ENCODE measurements at places on chromosomes 6 and 20. TPM values are rescaled to one million over a fixed set of nuclear protein-coding genes. Genes with fewer than 3 reads are reported as not detected.

DNA sequence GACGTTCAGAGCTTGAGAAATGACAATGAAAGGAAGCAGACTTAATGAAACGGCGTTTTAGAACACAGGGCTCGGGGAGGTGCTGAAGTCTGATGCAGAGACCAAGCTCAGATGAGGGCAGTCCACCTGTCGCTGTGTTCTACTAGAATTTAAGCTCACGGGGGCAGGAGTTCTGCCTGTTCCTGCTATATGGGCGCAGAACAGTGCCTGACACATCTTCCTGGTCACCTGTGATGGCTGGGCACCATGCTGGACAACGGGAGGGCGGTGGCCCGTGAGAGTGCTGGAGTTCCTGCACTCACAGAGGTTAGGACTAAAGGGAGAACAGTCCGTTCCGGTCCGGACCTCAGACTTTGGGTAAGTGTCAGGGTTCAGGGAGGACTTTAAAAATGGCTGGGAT is 130.6 kb downstream of the ERMARD start:
- no peak for DNase-seq

Gene MARCKS
- total RNA-seq = 69.2 TPM

- no peak for DNase-seq
These were observed 398.6 kb downstream of the KHDRBS2 start for GRCh38 chr6:61887423-61887822.

Gene SIRPB1
- 0.40 TPM for total RNA-seq

Gene RIPOR3
- total RNA-seq = 5.6 TPM

- no peak for DNase-seq
These were observed at the start of gene TMEM200A for GRCh38 chr6:130365166-130366106. Gene TMEM200A, plus strand, starts transcription at chr6:130366017. Its CDS starts 74,406 bp downstream, at chr6:130440423.

DNA sequence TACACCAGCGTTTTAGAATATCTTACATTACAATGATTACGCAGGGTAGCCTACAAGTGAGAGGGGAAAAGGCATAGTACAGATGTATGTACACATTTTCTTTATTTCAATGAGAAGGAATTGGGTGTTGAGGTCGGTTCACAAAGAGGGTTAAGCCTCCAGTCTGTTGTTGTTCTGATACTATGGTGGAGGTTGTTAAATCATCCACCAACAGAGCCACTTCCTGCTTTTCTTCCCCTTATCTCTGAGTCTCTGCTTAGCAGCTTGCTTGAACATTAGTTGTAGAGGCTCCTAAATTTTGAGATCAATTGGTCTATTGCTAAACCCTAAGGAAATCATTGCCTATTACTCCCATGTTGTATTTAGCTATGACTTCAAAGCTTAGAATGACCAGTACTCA is 7.3 kb downstream of the RGS17 start:
- no peak for DNase-seq

Gene C6orf58
- total RNA-seq = not detected

DNA sequence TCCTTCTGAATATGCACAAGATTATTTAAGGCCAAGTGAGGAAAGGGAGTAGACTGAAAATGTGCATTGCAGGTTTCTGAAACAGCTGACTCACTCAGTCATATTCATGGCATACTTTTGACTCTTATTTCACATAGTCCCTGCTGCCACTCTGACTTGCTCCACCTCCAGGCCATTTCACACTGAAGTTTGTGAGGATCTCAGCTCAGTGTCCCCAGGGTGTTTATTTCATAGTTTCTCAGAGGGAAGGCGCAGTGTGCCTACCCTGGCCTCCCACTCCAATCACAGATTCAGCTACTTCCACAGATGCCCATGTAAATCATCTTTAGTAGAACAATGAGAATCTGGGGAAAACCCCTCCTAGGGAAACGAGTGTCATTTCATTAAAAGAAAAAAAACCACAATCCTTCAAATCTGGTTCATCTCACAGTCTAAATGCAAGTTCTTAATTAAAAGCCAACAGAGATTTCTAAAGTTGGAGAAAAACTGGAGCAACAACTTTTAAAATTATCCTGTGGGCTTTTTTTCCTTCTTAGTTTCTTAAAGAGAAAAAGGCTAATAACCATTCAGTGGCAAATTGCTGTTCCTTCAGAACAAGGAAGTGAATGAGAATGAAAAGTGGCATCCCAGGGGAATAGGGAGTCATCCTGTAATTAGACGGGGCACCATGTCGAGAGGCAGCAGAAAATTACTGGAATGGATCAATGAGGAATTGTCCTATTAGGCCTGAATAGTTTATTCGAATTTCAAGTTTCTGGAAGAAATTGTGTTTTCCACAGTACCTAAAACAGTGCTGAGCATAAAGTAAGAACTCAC is 133.6 kb downstream of the TFAP2B start:
- DNase-seq = no peak

DNA sequence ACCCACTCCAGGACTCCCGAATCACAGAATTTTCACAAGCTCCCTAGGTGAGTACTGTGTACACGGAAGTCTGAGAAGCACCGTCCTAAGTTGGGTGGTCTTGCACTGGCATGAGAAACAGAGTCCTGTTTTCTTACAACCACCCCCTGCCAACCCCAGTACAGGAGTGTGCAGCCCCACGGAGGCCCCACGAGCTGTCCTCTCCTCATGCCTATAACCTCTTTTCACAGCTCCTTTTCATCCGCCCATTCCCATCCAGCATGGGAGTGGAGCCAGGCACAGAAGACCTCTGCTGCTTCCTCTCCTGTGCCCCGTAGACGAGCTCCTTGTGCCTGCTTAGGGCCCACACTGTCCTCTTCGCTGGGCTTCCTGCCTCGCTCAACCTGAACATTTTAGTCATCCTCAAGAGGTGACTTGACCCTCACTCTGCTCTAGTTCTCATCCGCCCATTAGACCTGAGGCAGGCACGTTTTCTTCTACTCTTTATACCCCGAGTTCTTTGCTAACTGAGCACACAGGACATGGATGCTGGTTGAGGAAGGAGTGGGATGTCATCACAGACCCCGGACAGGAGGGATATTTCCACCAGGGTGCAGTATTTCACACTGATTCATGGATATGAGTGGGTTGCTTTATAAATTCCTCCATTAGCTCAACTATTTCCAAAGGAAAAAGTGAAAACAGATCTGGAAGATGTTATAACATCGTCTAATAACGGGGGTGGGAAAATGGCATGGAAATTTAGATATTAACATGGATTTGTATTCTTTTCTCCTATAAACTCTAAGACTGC is 160.5 kb downstream of the TTLL2 start:
- DNase-seq = no peak

GRCh38 chr6:65229825-65230224 is 477.2 kb downstream of the EYS start:
- DNase-seq = no peak

DNA sequence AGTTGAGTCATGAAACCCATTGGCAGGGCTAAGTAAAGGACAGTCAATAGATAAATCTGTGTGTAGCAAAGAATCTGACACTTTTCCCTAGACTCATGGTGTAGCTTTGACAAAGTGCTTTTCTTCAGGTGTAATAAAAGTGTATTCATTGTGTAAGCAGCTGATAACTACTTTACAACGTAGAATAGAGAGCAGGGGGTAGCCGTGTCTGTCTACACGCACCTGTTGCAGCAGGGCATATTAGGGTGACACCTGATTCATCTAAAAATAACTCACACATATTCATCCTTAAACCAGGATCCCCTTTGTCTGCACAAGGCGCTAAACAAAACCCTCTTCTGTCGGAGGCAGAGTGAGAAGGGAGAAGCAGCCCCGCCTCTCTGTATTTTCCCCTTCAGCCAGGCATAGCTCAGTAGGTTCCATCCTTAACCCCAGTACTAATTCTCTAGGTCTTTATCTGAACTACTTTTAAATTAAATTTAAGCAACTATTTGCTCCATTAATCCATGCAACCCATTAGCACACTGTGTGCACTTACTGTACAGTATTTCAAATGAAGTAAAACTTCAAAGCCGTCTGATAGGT is 306.7 kb upstream of the SASH1 start:
- no peak for DNase-seq

Gene ACTL10
- total RNA-seq = not detected

DNA sequence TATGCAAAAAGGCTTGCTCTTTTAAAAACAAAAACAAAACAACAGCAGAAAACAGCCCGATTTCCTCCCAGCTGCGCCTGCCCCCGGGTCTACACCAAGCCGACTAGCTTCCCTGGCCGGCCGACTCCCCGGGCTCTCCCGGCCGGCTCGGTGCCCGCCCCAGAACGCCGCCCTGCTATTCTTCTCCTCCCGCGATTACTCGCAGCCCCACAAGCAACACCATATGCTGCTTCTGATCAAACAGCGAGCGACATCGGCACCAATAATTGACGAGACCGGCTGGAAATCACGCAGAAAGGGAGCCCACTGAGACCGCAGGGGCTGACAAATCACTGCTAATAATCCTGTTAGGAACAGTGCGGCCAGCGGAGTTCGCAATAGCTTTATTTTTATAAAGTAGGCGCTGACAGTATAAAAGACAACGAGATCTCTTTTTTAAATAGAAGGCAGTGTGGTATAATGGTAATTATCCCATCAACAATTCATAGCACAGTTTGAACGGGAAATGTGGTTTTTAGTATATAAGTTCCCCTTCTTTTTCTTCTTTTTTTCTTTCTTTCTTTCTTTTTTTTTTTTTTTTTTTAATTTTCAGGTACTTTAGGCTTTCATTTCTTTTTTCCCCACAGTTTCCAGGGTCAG is 3.3 kb downstream of the SIM1 start:
- DNase-seq = no peak

DNA sequence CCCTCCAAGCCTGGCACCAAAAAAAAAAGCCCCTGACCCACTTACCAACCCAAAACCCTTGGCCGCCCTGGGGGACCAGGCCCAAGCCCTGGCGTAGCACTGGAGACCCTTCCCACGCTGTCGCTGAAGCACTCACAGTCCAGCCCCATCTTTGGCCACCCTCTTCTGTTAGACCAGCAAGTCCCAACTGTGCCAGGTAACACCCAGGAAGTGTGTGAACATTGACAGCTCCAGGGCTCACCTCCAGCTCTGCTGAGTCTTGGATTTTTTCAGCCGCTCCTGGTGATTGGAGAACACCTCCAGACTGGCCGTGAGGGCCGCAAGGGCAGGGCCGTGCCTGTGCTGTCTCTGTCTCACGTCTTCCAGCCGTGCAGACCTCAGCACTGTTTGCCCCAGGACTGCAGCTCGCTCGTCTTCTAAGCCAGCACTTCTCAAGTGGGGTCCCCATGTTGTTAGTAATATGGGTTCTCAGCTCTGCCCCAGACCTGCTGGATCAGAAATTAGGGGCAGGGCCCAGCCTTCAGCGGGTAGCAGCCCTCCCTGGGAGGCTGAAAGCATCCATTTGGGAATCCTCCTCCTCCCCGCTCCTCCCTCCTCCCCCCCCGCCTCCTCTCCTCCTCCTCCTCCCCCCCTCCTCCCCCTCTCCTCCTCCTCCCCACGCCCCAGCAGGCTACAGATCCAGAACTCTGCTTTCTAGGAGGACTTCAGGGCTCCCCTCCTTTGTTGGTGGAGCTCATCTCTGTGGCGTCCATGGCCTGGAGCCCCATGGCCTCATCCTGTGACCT is 18.1 kb downstream of the NPEPL1 start:
- no peak for DNase-seq

- DNase-seq = no peak
These were observed 287.7 kb downstream of the ALDH8A1 start for GRCh38 chr6:134662077-134662700.

GRCh38 chr20:25099601-25100140 is 17.7 kb upstream of the VSX1 start:
- DNase-seq = no peak

DNA sequence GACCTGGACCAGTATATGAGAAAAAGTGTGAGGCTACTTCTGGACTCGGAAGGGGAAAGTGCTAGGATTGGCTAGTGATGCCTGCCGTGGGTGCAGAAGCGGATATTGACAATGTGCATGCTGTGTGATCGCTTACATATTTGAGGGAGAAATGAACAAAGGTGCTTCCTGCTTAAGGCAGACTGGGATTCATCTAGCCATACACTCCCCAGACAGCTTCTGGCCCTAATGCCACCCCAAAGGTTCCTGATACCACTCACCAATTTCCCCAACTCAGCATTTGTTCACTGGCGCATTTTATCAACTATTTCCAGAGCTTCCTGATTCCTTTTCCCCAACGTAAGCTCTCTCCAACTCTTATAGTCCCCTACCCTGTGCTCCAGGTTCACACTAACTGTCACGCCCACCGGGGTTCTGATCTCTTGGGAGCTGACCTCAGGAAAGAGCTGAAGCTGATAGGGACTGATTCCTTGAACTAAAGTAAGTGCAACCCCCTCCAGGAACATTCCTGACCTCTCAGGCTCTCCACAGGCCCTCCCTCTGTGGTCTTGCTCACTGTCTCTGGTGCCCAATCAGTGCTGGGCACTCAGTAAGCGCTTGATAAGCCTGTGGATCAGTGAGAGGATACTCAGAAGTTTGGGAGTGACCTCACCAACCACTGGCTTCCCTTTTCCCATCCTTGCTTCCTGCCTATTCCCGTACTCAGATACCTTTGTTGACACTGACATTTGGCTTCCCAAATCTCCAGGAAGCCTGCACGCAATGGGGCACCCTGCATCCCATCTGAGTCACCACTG is 73.3 kb downstream of the MRPL14 start:
- no peak for DNase-seq

GRCh38 chr6:67687396-67687795 is 947.7 kb upstream of the ADGRB3 start:
- no peak for DNase-seq

Gene FOXA2
- total RNA-seq = not detected

Gene GNAS-AS1
- 0.74 TPM for total RNA-seq

Gene SLC32A1
- total RNA-seq = 29.2 TPM

GRCh38 chr20:1946762-1947534 is 46.9 kb downstream of the PDYN start:
- no peak for DNase-seq

- DNase-seq = no peak
These were observed 257.7 kb upstream of the MARCKS start for GRCh38 chr6:113599444-113599843.

DNA sequence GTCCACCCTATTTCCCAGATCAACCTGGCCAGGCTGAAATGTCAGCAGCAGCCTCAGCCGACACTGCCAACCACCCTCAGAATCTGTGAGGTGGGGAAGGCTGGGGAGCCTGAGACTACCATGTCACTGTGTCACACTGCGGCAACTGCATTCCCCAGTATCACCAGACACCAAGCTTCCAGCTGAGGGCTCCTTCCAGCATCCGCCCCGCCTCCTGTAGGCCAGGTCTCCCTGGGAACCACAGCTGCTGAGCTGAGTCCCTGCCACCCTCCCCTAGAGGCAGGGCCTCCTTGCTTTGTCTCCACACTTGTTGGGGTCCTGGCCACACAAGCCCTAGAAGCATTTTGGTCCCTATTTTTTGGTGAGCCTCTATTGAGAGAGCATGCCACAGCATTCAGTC is 115.7 kb downstream of the UNC5CL start:
- no peak for DNase-seq

GRCh38 chr20:46978951-46979491 is 84.4 kb downstream of the EYA2 start:
- DNase-seq = no peak

- no peak for DNase-seq
These were observed 123.4 kb downstream of the LY86 start for GRCh38 chr6:6711832-6712448.

GRCh38 chr20:47792021-47792618 is 6.8 kb upstream of the SULF2 start:
- DNase-seq = no peak

GRCh38 chr6:43869792-43870659 is 100.0 kb downstream of the VEGFA start:
- no peak for DNase-seq

Gene MOG
- total RNA-seq = 105 TPM

- no peak for DNase-seq
These were observed 294.3 kb upstream of the STXBP5 start for GRCh38 chr6:146909886-146910285.

Gene KCTD20
- 38.1 TPM for total RNA-seq
